ENCODE measurements at places on chromosomes 12 and 14.

DNA sequence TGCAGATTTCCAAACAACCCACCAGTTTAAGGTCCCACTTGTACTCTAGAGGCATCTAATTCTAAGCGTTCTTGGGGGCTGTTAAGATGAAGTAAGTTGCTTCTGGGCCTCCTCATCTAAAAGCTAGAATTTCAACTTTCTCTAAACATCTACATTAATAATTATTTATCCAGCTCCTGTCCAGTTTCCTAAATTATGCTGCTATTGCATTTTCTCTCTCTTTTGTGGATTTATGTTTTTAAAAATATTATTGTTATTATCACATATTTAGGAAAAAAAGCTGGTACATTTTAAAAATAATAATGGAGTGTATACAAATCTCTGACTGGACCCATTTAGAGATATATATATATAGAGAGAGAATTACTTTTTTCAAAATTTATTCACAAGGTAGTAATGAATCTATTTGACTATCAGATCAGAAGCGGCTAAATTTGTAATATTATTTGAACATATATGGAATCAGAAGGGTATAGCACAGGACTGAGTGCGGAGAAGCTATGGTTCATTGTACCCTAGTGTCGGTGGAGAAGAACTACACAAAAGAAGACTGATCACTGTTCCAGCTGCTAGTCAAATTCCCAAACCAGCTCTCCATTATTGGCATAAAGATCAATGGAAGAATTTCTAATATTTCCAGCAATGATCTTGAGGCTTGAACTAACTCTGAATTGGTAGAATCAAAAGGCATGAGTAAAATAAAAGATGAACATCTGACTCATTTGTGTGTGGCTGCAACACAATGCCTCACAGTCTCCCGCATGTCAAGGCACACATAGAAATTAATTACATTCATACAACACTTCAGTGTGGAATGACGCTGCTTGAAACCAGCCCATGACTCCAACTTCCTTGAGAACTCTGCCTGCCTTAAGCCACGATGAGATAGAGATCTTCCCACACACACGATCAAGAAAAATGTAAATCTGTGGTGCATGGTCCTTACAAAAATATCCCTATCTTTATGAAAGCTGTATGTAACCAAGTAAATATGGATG, 433.4 kb upstream of the OR4E1 start:
- DNase-seq = no peak

- no peak for DNase-seq
Measured at GRCh38 chr12:32828120-32828519, 68.5 kb downstream of the PKP2 start.

GRCh38 chr12:48045061-48045846, 41.0 kb upstream of the COL2A1 start:
- no peak for DNase-seq

DNA sequence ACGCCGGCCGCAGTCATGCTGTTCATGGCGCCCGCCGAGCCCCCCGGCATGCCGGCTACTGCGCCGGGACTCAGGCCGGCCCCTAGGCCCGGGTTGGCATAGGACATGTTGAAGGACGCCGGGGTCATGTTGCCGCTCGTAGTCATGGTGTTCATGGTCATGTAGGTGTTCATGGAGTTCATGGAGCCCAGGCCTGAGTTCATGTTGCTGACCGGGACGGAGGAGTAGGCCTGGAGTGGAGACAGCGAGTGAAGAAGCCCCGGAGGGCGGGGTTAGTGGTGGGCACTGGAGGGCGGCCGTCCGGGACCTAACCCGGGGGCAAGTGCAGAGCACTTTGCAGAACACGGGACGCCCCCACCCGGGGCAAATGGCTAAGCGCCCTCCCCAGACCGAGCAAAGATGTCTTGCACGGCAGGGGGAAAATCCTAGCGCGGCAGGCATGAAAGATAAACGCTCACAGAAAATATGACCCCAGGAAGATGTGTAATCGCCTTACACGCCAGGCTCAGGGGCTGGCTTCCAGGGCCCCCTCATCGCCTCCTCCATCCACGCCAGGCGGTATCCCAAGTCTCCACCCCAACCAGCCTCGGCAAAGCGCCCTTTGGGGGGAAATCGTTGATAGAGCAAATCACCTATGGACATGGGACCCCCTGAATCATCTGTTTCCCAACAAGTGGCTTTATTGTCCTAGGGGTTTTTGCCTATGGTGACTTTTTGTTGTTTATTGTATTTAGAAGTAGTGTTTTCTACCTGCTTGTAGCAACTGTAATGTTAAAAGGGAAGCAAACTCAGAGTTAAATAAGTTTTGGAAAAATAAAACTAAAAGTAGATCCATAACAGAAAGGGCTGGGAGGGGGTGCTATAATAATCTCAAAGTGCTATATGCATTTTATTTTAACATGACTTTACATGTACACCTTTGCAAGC, 2.3 kb downstream of the FOXA1 start:
- DNase-seq = no peak

GRCh38 chr12:4037747-4038312, 164.6 kb upstream of the PARP11 start:
- no peak for DNase-seq

DNA sequence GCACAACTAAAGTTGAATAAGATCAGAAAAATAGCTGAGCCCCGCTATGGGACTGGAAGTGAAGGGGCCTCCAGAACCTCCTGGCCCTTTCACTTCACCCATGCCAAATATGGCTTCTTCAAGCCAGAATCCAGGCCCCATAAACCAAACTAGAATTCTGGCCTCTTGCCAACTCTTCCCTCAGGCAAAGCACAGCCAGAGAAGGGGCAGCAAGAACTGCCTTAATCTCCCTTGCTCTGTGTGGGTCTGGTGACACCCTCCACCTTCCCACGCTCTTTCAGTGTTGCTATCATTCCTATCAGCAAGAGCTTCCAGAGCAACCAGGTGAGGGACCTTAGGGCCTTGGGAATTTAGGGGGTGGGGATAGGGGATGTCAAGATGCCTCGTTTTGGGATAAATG, 3.1 kb upstream of the PNMA1 start:
- no peak for DNase-seq
